Stimulated activated CD4-positive, alpha-beta T cell treated with anti-CD3 and anti-CD28 coated beads, Interleukin-12 subunit alpha, Interleukin-12 subunit beta, amount 100 ng/mL, for 24 hours (primary cell): ENCODE measurements at places on chromosomes 11 and 22.

GRCh38 chr11:15807827-15808226, 548.5 kb downstream of the SOX6 start:
- no peak for DNase-seq

GRCh38 chr11:24619900-24620299, 123.0 kb downstream of the LUZP2 start:
- no peak for DNase-seq

DNA sequence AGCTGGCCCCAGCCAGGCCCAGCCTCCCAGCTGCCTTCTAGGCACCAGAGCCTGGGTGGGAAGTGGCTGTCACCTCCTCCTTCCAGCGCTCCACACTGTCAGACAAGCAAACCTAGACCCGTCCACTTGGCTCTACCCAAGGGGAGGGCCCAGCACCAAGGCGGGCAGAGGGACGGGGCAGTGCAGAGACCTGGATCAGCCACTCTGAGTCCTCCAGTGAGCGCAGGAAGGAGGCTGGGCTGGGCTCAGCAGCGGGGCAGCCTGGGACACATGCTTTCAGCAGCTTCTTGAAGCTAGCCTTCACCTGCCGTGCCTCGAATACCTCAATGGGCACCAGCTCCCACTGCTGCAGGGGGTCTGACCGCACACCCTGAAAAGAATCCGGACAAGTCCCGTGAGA, 18.8 kb downstream of the SBF1 start:
- no peak for DNase-seq

DNA sequence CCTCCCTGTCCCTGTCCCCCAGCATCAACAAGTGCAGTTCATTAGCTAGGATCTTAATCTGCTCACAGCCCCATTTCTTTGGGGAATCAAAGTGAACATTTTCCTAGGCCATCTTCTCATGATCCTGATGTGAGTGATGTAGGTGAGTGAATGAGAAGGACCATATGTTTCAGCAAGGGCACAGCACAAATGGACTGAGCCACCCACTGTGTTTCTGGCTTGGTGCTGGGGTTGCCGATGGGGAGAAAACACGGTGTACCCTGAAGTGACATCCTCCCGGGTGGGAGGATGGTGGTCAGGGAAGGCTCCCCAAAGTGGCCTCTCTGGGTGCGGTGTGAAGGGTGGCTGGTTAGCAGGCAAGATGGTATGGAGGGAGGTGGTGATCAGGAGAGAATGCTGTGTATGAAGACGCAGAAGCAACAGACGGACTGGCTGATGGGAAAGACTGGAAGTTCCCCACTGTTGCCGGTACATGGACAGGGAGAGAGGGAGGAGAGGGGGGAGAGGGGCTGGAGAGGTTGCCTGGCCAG, 72.2 kb downstream of the JAM3 start:
- no peak for DNase-seq

DNA sequence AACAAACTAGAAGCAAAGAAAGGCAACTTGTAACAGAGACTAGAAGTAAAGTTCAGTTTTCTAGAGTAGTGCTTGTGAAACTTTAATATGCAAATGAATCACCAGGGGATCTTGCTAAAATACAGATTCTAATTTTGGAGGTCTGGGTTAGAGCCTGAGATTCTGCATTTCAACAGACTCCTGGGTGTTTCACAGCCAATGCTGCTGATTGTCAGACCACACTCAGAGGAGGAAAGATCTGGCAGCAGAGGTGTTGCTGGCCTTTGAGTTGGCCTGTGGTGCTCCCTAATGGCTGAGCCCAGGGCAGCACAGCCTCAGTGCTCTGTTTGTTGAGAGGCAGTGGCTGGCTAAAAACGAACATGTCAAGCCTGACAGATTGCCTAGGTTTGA, 5.4 kb downstream of the CRY2 start:
- no peak for DNase-seq

GRCh38 chr11:132064987-132065620, 694.7 kb downstream of the NTM start:
- no peak for DNase-seq

DNA sequence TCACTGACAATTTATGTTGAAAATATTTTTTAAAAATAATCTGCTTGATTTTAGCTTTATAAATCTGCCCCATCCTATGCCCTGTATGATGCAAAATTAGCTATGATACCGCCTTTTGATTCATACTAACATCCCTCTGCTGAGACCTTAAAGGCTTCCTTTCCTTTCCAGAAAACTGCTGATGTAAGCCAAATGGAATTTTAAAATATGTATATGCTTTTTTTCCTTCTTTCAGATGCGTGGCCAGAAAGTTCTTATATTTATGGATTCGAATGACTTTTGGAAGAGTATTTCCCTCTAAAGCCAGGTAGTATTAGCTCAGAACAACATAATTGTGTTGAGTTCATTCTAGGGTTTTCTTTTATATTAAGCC, 34.5 kb downstream of the SFI1 start:
- no peak for DNase-seq

DNA sequence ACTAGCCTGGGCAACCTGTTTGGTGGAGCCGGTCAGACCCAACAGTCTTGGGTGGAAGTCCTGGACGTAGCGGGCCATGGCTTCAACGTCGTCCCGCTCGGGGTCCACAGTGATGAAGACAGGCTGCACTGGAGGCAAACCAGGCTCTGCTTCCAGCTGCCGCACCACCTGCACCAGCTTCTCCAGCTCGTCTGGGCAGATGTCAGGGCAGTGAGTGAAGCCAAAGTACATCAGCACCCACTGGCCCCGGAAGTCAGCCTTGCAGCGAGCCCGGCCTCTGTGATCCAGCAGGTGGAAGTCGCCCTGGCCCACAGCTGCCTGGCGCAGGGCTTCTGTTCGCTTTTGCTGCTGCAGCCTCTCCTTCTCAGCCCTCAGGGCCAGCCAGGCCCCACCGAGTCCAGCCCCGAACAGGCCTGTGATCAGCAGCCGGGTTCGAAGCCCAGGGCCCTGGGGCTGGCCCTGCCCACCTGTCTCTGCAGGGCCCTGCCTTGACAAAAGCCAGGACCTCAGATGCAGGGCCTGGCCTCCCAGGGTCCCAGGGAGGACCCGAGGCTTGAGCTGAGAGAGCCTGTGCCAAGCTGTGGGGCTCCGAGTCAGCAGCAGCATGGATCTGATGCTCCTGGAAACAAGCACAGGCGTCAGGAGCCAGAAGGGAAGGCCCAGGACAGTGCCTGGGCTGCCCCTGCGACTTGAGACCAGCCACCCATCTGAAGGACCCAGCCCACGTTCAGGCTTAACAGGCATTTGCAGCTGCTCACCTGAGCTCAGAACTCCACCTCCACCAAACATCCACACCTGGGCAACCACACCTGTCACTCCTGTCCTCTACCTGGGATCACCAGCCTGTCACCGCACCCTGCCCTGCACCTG, 1.4 kb downstream of the SCO2 start:
- no peak for DNase-seq

- DNase-seq = no peak
Measured at GRCh38 chr11:112884012-112884767, 77.0 kb upstream of the NCAM1 start.

GRCh38 chr22:29212743-29213142, 7.0 kb downstream of the EMID1 start:
- no peak for DNase-seq

- DNase-seq = no peak
Measured at GRCh38 chr22:47788461-47788860, 1026.0 kb downstream of the TBC1D22A start.

GRCh38 chr11:131095511-131096185, 179.4 kb upstream of the SNX19 start:
- no peak for DNase-seq

DNA sequence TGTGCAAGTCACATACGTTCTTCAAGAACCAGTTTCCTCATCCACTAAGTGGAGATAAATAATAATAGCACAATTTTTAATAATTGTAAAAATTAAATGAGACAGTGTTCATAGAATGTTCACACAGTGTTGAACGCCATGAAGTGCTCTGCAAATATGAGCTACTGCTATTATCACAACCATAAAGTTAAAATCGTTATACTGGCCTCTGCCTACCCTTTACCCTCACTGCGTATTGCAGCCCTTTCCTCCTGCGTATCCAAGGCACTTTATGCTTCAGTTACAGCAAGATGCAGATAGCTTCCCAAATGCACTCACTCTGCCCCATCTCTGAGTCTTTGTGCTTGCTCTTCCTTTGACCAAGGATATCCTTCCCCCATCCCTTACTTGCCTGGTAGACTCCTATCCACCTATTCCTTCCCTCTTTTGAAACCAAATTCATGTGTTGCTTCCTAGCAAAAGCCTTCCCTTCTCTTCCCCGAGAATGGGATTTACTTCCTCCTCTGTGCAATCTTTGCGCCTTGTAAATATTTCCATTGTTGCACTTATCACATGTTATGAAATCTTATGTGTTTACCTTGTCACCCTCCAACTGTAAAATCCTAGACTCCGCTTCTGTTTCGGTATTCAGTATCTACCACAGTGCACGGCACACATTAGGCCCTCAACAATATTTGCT, 196.9 kb downstream of the ADAMTS15 start:
- DNase-seq = no peak

DNA sequence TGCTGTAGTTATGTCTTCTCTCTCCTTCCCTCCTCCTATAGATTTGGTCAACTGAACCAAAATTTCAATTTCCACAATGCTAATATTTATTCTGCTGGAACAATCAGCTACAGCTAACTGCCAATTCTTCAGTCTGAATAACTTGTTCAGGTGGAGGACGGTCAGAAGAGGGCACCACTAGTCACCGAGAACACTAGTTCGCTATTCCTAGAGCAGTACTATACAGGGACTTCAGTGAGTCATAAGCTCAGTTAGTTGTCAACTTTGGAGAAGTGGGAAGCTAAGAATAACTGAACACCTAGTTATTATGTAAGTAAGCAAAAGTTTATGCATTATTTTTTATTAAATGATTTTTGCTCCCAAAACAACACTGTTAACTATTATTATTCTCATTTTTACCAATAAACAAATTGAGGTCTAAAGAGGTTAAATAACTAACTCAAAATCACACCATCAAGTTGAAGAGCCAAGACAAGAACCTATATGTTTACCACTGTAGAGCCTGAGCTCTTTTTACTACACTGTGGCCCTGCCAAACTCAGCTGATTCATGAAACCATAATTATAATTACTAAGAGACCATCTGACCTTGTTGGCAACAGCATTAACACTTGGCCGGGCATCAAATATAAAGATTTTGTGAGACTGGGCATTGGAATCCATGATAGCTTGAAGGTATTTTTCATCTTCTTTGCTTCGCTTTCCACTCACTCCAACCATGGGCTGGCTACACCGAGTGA, 59.0 kb downstream of the CEP57 start:
- no peak for DNase-seq

- DNase-seq = peak; percentile 37
Measured at GRCh38 chr22:30423301-30423958, 2.1 kb upstream of the MTFP1 start.

DNA sequence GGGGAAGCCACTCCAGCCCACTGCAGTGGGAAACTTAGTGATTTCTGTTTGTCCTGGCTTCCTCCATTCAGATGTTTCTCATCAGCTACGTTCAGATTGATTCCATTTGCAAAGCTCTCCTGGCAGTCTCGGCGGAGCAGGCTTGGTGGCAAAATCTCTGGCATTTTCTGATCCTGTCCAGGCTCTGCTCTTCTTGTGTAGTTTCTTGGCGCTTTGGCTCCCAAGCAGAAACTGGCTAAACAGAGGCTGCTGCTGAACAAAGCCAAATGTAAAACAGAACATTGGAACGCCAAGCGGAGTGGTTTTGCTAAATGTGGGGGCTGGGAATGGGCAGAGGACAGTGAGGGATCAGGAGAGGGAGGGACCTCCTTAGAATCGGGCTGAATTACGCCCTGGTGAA, 36.7 kb downstream of the ADAMTS8 start:
- DNase-seq = no peak

- DNase-seq = no peak
Measured at GRCh38 chr22:46659791-46660186, 39.6 kb downstream of the GRAMD4 start.

DNA sequence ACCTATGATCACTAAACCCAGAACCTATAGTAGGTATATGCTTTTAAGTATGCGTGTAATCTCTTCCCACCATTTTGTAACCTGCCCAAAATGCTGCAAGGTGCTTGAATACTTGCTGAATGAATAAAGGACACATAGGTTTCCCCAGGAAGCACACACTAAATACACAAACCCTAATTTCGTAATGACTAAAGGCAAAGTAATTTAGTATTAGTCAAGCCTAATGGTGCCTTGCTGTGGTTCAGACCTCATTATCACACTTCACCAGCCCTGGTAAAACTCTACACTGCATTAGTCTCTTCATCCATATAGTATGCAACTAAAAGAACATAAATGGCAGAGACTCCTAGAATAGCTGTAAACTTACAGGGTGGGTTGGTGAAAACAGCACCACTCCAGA, 289.0 kb upstream of the PITPNB start:
- DNase-seq = no peak

- no peak for DNase-seq
Measured at GRCh38 chr11:26649884-26650283, 72.0 kb downstream of the SLC5A12 start.

- DNase-seq = peak; percentile 44
Measured at GRCh38 chr22:16917144-16918003, 90.6 kb downstream of the GAB4 start.

- DNase-seq = no peak
Measured at GRCh38 chr11:59000003-59000402, 60.7 kb downstream of the GLYATL1 start.

DNA sequence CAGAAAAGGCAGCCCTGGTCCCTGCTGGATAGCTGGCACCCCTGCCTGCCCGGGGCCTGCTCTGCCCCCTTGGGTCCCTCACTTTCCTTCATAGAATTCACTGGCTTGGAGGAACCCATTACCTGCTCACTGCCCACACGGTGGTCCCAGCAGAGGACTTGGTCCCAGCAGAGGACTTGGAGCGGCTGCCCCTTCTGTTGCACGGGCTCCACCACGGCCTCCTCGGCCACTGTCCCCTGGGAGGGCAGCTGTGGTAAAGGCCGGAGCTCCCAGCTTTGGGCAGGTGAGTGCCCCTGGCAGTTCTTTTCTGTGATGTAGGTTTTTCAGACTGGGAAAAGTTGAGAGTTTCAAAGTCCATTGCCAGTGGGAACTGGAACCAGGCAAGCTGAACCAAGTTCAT, 25.9 kb downstream of the BRSK2 start:
- DNase-seq = no peak

GRCh38 chr11:6402061-6402470, 11.8 kb downstream of the SMPD1 start:
- no peak for DNase-seq

- DNase-seq = no peak
Measured at GRCh38 chr11:86101941-86102407, 33.1 kb upstream of the PICALM start.

GRCh38 chr11:85709941-85710702, 24.1 kb upstream of the CCDC89 start:
- no peak for DNase-seq

DNA sequence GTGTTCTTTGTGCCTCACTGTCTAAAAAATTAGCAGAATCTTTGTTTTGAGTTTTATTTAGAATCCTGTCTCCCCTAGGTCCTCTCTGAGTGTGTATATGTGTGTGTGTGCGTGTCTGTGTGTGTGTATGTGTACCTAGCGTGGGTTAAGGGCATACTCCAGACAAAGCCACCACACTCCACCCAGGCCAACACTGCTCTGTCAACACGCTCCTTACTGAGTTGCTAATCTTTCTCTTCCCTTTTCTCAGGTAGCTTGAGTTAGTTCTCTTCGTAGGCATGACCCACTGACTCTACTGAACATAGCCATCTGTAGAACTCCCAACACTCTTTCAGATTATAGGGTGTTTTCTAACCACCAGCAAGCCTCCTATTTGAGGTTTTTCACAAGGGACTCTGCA, 131.1 kb downstream of the LRRC4C start:
- no peak for DNase-seq

GRCh38 chr11:14373941-14374646, 15.1 kb upstream of the RRAS2 start:
- no peak for DNase-seq

GRCh38 chr11:108405706-108406105, 61.6 kb downstream of the C11orf65 start:
- no peak for DNase-seq
